ENCODE measurements at places on chromosomes 16 and 17. TPM values are rescaled to one million over a fixed set of nuclear protein-coding genes. Genes with fewer than 3 reads are reported as not detected.

The KRT40 gene
- total RNA-seq: not detected

The OTOP2 gene
- total RNA-seq: not detected

The CD300LB gene
- not detected for total RNA-seq

The PPM1E gene
- 0.92 TPM for total RNA-seq
